ENCODE measurements at places on chromosomes 13 and 19.

GRCh38 chr13:72397265-72397664 lies 330.2 kb downstream of the MZT1 start:
- no peak for DNase-seq

GRCh38 chr13:51740698-51741097 lies 63.3 kb downstream of the DHRS12 start:
- DNase-seq, result no peak

DNA sequence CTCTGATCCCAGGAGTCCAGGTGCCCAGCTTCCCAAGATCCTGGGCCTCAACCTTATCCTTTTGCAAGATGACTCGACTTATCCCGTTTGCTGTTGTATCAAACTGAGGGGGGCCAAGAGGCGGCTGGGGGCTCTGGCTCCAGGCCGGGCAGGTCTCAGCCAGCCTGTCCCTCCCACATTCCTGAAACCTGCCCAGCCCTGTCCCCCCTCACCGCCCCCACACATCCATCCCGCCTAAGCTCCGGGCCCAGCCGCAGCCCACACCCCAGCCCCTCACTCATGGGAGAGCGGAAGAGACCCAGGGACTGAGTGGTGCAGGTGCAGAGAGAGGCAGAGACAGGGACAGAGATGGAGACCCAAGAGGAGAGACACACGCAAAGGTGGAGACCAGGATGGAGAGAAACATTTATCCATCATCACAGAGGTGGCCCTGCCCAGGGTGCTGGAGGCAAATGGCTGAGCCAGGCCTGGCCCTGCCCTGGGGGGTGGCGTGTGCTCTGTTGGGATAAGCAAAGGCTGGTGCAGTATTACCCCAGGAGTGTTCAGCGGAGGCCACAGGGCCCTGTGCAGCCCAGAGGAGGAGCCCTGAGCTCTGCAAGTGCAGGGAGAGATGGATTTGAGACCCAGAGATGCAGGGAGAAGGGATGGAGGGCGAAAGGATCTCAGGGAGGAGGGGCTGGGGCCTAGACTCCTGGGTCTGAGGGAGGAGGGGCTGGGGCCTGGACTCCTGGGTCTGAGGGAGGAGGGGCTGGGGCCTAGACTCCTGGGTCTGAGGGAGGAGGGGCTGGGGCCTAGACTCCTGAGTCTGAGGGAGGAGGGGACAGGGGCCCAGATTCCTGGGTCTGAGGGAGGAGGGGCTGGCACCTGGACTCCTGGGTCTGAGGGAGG lies 1.6 kb downstream of the BCAM start:
- no peak for DNase-seq

DNA sequence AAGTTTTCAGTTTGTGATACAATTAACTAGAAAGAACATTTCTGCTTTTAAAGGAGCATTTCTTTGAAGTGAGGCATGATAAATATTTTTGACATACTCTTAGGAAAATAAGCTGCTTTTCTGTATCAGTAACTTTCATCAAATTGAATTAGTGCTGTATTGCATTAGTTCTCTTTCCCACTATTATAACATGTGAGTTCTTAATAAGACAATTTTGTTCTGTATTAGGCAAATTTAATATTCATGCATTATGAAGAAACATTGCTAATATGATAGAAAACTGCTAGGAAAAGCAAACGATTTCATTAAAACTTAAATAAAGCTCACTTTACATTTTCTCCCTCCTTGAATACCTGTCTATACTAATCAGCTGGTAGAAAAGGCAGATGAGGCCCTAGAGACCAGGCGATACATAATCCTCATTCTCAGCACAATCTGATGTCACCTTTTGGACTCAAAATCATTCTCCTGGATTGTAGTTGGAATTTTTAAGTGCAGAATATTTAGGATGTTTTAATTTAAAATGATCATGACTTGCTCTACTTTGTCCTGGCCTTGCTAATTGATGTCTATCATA lies 1636.8 kb downstream of the PCDH9 start:
- no peak for DNase-seq

GRCh38 chr13:37769078-37769477 lies 100.5 kb downstream of the TRPC4 start:
- no peak for DNase-seq

- no peak for DNase-seq
These were observed 306 bp downstream of the ZNF540 start for GRCh38 chr19:37594982-37595382.

DNA sequence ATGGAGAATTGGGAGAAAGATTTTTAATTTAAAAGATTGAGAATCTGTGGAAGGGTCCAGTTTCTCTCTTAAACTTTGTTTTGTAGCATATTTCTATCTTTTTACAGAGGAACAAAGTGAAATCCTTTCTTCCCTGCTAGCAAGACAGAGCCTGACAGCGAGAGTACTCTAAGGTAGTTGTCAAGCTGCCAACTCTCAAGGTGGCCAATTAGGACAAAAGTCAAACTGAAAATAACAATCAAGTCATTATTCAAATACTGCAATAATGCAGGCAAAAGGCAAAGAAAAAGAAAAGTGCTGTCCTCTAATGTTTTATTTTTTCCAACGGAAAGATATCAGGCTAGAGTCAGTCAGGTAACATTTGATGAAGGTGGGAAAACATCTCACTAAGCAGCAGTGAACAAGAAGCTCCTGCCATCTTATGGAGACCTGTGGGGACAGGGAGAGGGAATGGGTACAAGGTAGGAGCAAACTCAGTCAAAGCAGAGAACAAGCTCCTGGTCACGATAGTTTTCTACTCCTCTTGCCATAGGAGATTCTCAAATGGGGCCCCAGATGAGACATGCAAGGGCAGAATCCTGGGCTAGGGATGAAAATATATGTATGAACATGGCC lies 801.9 kb upstream of the SLITRK1 start:
- DNase-seq, result no peak

- no peak for DNase-seq
These were observed 7.1 kb downstream of the LILRB2 start for GRCh38 chr19:54273821-54274220.

GRCh38 chr19:18878858-18879578 lies 16.9 kb downstream of the CERS1 start:
- DNase-seq, result no peak

- no peak for DNase-seq
These were observed 254.1 kb upstream of the RXFP2 start for GRCh38 chr13:31485183-31485582.

GRCh38 chr13:51003642-51004041 lies 94.1 kb downstream of the RNASEH2B start:
- DNase-seq, result no peak

DNA sequence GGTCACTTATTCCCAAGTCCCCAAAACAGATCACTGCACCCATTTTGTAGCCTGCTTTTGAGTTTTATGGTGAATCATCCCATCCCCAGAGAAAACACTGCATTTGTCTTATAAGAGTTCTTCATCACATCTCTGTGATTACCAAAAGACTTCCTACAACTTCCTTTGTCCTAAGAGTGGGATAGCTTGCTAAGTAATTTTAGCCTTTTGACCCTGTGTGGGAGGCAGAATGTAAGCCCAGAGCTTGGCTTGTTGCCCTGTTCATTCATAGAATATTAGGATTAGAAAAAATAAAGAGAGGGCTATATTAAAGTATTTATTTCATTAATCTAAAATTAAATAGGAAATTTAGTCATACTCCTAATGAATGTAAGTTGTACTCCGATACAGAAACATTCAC lies 213.3 kb downstream of the MZT1 start:
- no peak for DNase-seq

- no peak for DNase-seq
These were observed 351.1 kb downstream of the DCT start for GRCh38 chr13:94128430-94128829.

DNA sequence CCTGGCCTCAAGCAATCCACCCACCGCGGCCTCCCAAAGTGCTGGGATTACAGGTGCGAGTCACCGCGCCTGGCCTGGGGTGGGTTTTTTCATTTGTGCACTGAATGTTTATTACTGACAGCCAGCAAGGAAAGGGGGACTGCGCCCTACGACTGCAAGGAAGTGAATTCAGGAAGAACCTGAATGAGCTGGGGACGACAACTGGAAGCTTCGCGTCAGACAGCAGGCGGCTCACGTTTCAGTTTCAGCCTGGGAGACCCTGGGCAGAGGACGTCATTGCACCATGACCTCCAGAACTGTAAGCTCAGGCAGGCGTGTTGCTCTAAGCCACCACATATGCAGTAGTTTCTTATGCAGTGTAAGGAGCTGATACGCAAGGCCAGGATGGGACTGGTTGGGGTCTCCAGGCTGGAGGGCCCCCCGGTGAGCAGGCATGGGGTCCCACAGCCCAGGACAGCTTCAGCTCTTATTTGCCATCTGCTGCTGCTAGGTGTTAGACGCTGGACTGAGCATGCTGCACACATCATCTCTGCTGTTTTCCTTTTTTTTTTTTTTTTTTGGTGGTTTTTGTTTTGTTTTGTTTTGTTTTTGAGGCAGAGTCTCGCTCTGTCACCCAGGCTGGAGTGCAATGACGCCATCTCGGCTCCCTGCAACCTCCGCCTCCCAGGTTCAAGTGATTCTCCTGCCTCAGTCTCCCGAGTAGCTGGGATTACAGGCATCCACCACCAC lies 66.6 kb downstream of the GADD45B start:
- no peak for DNase-seq

GRCh38 chr13:48231080-48231479 lies 1.9 kb upstream of the ITM2B start:
- no peak for DNase-seq

DNA sequence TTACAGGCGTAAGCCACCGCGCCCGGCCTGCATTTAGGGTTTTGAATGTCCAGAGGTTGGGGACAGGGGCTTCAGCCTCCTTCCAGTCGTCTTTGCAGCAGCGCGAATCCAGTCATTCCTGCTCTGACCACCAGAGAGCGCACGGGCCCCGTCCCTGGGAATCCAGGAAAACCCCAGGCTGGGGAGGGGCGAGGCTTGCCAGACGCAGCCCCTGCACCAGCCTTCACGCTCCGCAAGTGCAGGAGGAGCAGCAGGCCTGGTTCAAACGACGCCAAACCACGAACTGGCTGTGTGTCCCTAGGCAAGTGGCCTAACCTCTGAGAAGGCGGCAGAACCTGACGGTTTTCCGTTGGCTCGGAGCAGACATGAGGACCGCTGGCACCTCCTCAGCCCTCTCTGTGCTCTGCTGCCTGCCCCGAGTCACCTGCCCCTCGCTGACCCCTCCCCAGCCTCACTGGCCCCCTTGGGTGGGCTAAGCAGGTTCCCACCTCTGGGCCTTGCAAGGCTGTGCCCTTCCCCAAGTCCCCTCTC lies 2.0 kb upstream of the RNF126 start:
- DNase-seq, result no peak

DNA sequence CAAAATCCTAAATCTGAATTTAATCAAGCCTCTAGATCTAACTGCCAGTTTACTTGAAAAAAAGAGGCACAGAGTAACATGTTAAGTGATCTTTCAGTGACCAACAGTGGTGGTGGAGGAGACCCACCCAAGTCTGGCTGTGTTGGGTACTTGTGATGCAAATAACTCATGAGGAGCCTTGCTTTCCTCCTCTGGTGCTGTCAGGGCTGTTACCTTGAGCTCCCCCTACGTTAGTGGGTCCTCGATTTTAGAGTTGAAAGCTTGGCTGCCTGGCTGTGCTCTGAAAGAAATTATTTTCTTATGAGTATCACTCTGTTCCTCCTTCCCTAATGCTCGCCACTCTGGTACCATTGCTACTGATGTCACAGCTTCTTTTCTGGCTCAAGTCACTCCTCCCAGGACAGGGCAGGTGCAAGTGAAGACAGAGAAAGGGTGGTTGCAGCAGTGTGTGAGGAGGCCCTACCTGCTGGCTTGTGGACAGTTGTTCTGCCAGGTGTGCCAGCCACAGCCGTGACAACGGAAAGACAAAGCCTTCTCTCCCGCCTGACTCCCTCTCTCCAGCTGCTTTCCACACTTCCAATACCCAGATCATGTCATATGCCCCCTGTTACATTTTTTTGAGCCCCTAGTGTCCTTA lies 6.5 kb upstream of the SUPT20H start:
- no peak for DNase-seq

- no peak for DNase-seq
These were observed 2.3 kb downstream of the KASH5 start for GRCh38 chr19:49390131-49390928.

- no peak for DNase-seq
These were observed 37.1 kb downstream of the PCCA start for GRCh38 chr13:100125946-100126345.

DNA sequence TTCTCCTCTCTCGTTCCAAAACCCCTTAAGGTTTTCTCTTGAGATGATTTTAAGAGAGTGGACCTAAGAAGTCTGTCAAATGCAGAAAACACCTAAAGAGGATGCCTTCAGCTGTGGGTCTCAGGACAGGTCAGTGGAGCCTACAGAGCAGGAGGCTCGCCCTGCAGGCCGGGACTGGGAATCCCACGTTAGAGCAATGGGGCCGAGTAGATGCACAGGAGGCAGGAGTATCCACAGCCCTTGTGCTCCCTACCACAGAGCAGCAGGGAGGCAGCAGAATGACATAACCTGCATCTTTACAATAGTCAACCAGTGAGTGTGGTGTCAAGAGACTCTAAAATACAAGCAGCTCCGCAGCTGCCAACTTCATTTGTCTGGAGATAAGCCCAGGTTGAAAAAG lies 229.4 kb downstream of the MTUS2 start:
- DNase-seq, result no peak

GRCh38 chr19:48330012-48330681 lies 4.8 kb downstream of the EMP3 start:
- no peak for DNase-seq

- no peak for DNase-seq
These were observed 7.8 kb upstream of the SELENOV start for GRCh38 chr19:39506944-39507714.

- no peak for DNase-seq
These were observed 21.4 kb downstream of the SIGLECL1 start for GRCh38 chr19:51272183-51272810.

DNA sequence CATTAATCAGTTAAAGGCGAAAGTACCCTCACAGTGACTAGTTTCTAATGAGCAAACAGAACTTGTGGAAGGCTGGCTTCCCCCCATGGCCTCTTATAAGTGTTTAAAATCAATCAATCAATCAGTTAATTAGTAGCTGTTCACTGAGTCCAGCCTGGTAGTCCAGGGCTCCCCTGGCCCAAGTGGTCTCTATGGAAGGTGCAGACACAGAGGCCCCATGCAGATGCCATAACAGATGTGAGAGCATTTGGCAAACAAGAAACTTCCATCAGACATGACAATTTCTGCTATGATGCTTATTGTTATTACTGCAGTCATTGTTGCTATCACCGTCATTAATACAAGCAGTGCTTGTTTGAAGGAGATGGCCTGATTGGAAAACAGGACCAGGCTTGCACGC lies 179.0 kb upstream of the TSHZ3 start:
- DNase-seq, result no peak

GRCh38 chr13:67474115-67474514 lies 244.0 kb upstream of the PCDH9 start:
- DNase-seq, result no peak

- DNase-seq, result no peak
These were observed 18.6 kb downstream of the FCGBP start for GRCh38 chr19:39915848-39916215.

All from cortex of kidney (tissue), 1 donor.